ENCODE measurements at places on chromosomes 6 and 20.

GRCh38 chr6:123829302-123829953, 25.8 kb downstream of the NKAIN2 start:
- no peak for DNase-seq

GRCh38 chr6:159098636-159099106, 53.9 kb upstream of the TAGAP start:
- DNase-seq, result peak; percentile 62

GRCh38 chr6:18088419-18089296, 33.8 kb downstream of the NHLRC1 start:
- no peak for DNase-seq

- no peak for DNase-seq
Measured at GRCh38 chr6:87920245-87920644, 127.4 kb upstream of the SPACA1 start.

- no peak for DNase-seq
Measured at GRCh38 chr6:162603231-162604015, 124.1 kb downstream of the PRKN start.

- no peak for DNase-seq
Measured at GRCh38 chr6:23218751-23219150, 649.4 kb downstream of the HDGFL1 start.

- no peak for DNase-seq
Measured at GRCh38 chr6:1657116-1657770, 47.5 kb downstream of the FOXC1 start.

GRCh38 chr20:37528446-37529213, 954 bp upstream of the BLCAP start:
- no peak for DNase-seq

DNA sequence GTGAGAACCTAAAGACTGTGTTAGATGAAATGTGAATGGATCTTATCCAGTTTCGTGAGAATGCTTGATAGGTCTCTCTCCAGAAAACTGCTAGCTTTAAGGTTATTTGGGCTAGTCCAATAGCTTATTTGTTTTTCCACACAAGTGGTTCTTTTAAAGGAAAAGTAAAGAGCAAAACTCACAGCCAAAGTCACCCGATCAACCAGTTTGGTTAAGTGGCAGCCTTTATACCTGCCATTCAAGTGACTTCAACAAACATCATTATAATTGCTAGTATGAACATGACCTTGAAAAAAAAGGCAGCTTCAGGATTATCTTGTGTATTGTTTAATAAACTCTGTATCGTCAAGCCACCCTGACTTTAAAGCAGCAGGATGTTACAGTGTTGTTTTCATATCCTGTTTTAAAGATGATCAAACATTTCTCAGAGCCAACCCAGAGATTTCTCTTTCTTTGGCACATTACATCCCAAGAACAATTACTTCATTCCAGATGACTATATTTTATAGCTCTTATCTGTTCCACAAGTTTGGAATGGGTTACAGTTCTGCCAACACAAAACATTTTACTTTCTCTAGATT, 253.4 kb downstream of the EPHA7 start:
- no peak for DNase-seq

DNA sequence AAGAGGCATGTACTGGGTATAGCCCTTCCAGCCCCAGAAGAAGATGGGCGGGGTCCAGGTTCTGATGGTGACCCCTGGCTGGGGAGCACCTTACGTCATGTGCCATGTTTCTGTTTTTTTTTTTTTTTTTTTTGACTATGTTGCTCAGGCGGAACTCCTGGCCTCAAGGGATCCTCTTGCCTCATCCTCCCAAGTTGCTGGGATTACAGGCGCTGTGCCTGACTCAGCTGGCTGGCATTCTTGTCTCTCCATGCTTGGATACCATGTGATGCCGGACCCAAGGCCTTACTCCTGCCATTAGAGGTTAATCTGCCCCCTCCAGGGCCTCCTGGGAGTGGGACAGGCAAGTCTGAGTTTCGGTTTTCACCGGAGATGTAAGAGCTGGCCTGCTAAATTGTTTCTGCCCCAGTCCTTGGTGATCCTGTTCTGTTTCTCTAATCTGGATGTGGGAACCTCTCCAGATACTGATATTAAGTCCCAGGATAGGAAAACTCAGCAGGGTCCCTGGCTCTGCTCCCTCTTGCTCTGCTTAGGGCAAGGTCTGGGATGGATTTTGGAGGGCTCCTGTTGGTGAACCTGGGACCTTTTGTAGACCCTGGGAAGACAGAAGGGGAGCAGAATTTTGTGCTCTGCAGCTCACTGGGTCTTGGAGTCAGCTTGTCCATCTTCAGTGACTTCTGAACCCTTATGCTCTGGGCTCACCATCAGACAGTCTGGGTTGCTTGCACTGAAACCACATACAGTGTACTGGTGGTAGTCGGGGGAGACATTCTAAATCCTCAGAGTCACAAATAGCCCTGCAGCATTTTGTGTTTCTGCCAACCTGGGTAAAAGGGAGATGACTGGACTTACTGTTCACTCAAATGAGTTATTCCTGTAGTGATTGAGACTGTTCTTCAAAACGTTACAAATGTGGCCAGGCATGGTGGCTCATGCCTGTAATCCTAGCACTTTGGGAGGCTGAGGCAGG, 45.1 kb downstream of the PTK7 start:
- no peak for DNase-seq

- no peak for DNase-seq
Measured at GRCh38 chr20:18513208-18513607, 5.5 kb downstream of the SEC23B start.

DNA sequence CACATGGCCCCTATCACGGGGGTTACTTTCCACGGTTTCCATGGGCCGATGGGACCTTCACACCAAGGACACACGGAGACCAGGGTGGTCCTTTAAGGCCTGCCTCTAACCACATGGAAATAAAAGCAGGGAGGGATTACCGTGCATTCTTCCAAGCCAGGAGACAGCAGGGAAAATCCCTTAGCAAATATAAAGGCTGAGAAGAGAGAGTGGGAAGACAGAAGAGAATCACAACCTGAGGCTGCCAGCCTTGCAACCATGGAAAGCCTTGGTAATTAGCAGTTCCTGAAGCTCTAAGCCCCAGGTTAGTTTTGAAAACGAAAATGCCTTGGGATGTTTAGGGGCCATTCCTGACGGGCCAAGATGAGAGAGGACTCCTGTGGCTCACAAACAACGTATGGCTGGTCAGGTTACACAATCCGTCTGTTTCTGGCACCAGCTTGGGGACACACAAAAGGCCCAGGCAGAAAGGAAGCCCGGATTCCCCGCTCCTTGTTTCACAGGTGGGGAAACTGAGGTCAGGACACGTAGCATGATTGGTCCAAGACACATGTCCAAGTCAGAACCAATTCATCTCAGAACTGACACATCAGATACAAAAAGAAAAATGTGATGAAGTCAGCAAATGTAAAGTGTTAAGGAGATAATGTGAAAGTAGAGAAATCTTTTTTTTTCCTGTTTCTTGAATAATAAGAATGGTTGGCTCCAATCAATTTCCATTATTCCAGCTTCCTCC, 2.8 kb downstream of the PREX1 start:
- no peak for DNase-seq

DNA sequence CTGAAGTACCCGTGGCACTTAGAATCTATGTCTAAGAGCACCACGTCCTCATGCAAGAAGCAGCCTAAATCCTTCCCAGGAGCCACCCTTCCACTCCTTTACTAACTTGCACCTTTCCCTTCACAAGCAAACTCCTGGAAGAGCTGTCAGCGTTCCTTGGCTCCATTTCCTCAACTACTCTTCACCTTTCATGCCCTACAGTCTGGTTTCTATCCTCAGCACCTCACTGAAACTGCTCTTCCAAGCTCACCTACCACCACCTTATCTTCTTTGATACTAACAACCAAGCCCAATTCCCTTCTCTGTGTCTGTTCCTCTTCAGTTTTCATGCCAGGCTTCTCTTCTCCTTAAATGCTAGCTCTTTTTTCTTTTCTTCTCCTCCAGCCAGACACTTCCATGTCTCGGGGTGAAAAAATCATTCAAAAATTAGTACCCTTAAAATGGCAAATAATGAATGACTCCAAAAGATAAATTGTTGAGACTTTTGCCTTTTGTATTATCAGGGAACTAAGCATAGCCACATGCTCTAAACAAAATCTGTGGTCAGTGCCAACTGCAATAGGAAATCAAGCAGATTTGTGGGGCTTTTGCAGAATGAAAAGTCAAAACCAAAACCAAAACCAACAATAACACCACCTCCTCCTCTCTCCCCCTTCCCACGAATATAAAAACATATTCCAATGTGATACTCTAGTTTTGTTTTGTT, 149.6 kb upstream of the KCNK16 start:
- DNase-seq, result no peak

DNA sequence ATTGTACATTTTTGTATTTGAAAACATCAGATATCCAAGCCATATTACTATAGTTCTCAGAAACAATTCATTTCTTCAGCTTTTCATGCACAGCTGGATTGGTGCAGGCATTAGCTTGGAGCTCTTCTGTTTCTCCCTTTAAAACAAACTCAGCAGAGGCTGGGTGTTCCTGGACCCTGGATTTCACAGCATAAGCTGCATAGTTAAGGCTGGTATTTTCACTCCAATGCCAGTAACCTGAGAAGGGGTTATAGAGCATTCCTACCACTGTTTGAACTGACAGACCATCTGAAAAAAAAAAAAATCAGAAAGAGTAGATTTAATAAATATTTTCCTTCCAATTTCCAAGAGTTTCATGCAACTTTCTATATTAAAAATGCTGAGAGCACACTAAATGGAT, 20.1 kb upstream of the FAXC start:
- DNase-seq, result no peak

DNA sequence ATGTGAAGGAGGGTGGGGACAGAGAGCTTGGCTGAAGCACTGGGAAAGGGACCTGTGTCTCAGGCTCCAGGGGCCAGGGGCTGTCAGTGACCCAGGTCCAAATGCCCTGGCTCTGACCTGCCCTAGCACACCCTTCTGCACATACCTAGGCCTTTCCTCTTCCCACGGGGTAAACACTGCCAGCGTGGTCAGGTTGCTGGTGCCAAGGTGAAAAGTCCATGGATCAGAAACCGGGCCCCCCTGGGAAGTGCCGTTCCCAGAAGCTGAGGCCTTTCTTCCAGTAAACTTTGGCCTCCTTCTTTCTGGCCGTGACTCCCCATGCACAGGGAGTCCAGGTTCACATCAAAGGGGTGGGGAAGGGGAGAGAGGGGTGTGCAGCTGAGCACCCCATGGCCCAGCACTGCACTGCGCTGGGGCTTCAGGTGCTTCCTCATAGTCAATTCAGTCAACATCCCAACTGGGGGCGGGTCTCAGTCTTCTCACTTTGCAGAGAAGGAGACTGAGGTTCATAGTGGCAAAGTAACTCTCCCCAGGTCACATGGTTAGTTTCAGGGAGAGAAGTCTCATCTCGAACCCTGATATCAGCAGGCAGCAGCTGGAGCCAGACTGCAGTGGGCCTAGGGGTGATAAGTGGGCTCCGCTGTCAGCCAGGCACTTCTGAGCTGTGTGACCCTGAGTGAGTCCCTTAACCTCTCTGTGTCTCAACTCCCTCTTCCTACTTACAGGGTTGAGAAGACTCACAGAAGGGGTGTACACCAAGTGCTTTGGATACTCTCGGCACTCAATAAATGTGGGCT, 17.0 kb downstream of the PCK1 start:
- no peak for DNase-seq

- no peak for DNase-seq
Measured at GRCh38 chr6:35780719-35781118, at the start of gene CLPSL1. CLPSL1 (plus strand) TSS chr6:35781019; CDS start chr6:35781111, 92 bp downstream.

- DNase-seq, result no peak
Measured at GRCh38 chr20:48825566-48825920, 2.3 kb downstream of the PREX1 start.

GRCh38 chr6:3712827-3713665, 38.5 kb downstream of the PXDC1 start:
- no peak for DNase-seq

GRCh38 chr20:20292472-20292871, 75.4 kb upstream of the INSM1 start:
- no peak for DNase-seq

DNA sequence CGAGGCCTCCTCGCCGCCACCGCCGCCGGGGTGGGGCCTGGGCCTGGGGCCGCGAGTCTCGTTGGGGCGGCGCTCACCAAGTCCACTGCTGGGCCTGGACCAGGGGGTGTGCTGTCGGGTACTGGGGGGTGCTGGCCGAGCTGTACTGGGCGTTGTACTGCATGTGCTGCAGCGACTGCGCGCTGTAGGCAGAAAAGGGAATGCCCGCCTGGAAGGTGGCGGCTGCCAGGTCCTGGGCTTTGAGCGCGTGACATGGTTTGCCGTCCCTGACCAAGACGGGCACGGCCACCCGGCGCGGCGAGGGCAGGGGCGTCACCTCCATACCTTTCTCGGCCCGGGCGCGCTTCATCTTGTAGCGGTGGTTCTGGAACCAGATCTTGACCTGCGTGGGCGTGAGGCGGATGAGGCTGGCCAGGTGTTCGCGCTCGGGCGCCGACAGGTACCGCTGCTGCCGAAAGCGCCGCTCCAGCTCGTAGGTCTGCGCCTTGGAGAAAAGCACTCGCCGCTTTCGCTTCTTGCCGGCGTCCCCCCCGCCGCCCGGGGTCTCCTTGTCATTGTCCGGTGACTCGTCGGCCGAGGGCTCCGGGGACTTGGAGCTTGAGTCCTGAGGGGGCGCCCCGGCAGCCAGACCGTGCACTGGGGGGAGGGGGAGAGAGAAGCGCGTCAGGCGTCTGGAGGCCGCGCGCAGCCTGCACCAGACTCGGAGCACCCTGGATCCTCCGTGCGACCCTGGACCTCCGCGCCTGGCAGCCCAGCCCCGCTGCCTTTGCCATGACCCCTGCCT, 1.8 kb downstream of the NKX2-2 start:
- DNase-seq, result no peak

GRCh38 chr6:13400772-13401171, 72.4 kb upstream of the TBC1D7 start:
- DNase-seq, result no peak

- DNase-seq, result no peak
Measured at GRCh38 chr6:137036566-137037300, 8.0 kb downstream of the IL20RA start.

GRCh38 chr20:20465252-20465651, 97.3 kb downstream of the INSM1 start:
- no peak for DNase-seq

GRCh38 chr6:32178547-32179440, 589 bp downstream of the RNF5 start:
- no peak for DNase-seq

Data from activated CD8-positive, alpha-beta memory T cell treated with anti-CD3 and anti-CD28 coated beads for 1 hour (primary cell).